ENCODE measurements at places on chromosomes 5 and 9.

- DNase-seq: no peak
Observed at GRCh38 chr5:107563959-107564544, 106.7 kb downstream of the EFNA5 start.

DNA sequence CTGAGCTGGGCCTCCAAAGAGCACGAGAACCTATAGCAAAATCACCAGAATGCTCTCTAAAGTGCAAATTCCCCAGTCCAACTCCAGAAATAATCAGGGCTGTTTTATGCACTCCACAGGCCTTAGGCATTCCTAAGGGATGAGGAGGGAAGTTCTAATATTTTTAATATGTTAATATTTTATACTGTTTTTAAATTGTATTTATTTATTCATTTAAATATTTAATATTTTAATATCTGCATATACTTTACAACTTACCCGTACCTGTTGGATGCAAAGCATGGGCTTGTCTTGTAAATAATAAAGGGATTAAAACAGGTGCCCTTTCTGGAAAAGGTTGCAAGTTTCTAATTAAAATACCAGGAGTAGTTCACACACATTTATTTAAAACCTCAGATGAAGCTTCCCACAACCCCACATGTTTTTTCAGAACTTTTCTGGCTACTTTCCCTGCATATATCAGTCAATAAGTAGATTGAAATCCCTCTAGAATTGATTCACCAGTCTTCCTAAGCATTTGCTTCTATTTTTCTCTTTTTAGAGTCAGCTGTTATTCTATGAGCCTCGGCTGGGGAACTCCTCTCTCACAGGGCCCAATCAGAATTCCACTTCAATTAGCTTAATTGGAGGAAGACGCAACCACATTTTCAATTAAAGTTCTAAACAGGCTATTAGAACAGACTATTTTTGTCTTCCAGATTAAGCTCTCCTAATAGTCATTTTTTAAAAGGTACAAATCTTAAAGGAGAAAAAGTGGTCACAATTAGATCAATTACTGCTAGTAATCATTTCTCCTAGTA, 140.8 kb downstream of the CDH6 start:
- no peak for DNase-seq

DNA sequence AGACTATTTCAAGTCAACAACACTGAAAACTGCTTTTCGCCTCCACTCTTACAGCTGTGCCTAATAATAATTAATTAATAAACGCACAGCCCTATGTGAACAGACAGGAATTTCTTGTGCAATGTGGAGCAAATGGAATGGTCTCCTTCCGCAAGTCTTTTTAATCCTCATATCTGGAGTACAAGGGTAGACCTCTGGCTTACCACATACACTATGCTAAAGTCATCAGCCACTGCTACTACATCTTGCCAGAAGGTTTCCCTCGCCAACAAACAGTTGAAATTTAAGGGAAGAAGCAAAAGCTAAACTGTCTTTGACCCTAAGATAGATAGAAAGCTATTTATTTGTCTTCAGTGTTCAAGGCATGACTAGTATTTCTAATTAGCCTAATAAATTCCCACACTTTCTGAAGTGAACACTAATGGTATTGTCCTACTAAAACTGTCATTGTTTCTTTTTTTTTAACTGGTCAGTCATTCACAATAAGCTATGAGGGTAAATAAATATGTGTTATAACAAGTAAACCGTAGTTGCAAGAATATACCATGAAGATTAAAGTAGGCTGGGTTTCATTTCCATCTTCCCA, 63.9 kb downstream of the GOLPH3 start:
- DNase-seq: no peak

DNA sequence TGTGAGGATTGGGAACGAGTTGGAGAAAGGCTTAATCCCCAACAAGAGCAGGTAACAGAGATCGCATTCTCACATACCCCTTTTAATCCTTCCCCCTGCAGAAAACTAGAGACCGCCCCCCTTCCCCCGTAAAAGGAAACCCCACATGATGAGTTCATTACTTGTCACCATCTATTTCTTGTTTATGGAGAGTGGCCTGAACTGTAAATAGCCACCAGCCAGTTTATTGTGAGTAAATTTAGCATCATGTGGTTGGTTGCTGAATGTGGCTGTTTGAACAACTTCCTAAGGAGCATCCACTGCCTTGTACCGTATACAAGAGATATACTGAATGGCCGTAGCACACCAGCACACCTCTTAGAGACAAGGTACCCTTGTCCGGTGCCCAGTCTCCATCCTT, 62.1 kb downstream of the TJP2 start:
- DNase-seq: no peak

DNA sequence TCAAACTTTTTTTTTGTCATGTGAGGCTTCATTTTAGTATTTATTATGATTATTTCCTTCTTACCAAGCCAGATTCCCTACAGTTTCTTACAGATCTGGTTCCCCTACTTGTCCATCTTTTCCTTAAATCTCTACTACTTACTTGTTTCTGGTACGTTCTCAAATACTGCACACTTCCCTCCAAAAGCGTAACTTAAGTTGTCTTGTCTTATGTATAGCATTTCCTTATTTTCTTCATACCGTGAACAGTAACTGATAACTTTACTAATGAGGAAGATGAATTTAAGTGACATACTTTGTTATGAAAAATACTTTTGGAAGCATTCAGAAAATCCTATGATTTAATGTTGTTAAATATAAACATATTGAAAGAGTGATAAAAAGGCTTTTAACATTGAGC, 67.3 kb downstream of the PARP8 start:
- DNase-seq: no peak

DNA sequence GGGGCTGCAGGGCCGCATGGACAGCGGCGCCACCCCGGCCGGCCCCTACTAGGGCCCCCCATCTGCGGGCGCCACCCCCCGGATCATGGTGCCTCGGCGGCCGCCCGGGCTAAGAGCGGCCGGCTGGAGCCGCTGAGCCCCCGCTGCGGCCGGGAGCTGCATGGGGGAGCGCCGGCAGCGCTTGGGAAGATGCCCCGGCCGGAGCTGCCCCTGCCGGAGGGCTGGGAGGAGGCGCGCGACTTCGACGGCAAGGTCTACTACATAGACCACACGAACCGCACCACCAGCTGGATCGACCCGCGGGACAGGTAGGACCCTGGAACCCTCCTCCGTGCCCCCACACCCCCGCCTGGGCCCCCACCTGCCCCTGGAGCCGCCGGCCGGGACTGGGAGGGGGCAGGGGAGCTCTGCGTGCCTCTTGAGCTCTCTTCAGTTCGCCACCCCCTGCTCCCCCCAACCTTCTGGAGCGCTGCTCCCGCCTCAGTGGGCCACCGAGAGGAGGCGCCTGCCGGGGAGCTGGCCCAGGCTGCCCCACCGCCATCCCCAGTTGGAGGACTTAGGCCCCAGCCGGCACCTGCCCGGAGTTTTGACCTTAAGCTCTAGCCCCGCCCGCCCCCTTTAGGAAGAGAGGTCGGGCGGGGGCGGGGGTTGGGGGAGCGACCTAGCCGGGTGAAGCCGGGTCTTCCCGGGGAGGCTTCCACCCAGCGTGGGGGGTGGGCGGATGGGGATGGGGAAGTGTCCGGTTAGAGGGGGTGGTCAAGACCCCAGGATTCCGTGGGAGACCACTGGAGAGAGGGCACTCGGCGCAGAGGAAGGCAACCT, 730 bp downstream of the WWC1 start:
- DNase-seq: no peak

- no peak for DNase-seq
Observed at GRCh38 chr9:125807079-125807478, 59.9 kb downstream of the PBX3 start.

DNA sequence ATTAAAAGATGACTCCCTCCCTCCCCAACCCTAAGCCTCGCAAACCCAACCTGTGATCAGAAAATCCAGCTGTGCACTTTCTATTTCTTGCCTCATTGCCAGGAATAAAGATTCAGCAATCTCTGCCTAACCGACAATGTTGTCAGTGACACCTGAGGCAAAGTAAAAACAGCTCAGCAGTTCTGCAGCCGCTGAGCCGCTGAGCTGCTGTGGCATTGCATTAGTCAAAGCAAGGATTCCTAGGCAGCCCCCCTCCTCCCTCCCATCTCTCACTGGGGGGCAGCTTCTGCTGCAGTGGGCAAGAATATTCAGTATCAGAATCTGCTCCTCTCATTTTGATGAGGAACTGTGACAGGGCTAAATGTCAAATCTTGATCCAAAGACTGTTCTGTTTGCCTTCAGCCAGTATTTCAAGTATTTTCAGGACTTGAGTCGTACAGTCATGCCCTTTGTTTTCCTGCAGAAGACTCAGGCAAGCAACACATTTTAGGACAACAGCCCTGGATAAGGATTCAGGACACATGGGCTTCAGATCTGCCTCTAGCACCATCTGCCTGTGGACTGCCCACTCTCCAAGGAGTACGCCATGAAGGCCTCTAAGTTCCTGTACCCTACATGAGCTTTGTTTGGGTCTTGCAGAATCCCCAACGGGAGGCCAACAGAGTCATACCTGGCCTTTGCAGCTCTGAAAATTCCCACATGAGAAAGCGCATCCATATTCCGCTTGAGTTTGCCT, 41.1 kb upstream of the DAP start:
- DNase-seq: no peak

- no peak for DNase-seq
Observed at GRCh38 chr5:177372910-177373309, 11.3 kb upstream of the SLC34A1 start.

- DNase-seq: no peak
Observed at GRCh38 chr5:144191531-144191930, 20.9 kb downstream of the KCTD16 start.

GRCh38 chr9:90870621-90871326, 69.2 kb downstream of the SYK start:
- DNase-seq: peak; percentile 4

DNA sequence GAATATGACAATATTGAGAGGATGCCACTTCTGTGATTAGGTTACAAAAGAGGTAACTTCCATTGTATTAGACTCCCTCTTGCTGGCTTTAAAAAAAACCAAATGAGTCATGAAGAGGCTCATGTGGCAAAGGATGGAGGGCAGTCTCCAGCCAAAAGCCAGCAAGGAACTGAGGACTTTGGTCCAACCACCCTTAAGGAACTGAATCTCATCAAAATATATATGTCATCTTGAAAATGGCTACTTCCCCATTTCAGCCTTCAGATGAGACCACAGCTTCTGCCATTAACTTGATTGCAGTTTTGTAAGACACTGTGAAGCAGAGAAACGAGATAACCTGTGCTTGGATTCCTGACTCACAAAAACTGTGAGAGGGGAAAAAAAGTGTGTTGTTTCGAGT, 15.5 kb upstream of the TRIM32 start:
- no peak for DNase-seq

DNA sequence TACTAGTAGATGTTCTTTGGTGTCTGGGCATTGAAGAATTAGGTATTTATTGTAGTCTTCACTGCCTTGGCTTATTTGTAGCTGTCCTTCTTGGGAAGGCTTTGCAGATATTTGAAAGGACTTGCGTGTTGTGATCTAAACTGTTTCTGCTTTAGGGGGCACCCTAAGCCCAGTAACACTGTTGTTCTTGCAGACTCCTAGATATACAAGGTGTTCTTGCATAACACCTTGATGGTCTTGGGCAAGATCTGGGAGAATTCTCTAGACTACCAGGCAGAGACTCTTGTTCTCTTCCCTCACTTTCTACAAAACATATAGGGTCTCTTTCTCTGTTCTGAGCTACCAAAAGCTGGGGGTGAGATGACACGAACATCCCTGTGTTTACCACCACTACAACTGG, 179.1 kb downstream of the FAM170A start:
- no peak for DNase-seq

DNA sequence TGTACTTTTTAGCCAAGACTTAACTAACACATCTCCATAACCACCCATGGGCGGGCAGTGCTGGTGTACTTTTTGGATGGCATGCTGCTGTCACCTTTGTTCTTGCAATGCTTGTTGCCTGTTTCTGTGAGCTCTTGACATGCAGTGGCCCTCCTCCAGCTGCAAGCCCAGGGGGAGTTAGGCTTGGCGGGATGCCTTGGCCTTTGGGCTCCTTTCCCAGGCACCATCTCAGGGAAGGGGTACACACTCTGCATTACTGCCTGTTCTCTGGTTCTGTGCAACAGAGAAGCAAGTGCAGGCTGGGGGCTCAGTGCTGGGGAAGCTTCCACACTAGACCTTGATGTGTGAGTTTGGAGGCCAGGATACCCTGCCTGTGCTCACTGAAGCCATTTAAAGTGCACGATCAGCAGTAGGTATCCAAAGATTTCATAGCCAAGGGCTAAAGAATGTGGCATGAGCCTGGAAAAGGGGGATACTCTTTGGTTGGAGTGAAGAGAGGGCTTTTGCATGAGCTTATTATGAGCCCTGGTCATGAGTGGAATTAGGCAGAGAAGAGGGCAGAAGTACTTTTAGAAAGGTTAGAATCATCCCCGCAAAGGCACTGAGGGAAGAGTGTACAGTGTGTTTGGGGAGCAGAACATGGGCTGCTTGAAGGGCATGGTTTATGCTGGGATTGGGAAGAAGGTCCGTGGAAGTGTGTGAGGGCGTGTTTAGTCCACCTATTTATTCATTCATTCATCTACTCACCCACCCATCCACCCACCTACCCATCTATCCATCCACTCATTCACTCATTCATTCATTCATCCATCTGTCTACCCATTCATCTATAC, 22.5 kb downstream of the PSAT1 start:
- DNase-seq: no peak

GRCh38 chr5:120476063-120476462, 12.0 kb downstream of the PRR16 start:
- no peak for DNase-seq

DNA sequence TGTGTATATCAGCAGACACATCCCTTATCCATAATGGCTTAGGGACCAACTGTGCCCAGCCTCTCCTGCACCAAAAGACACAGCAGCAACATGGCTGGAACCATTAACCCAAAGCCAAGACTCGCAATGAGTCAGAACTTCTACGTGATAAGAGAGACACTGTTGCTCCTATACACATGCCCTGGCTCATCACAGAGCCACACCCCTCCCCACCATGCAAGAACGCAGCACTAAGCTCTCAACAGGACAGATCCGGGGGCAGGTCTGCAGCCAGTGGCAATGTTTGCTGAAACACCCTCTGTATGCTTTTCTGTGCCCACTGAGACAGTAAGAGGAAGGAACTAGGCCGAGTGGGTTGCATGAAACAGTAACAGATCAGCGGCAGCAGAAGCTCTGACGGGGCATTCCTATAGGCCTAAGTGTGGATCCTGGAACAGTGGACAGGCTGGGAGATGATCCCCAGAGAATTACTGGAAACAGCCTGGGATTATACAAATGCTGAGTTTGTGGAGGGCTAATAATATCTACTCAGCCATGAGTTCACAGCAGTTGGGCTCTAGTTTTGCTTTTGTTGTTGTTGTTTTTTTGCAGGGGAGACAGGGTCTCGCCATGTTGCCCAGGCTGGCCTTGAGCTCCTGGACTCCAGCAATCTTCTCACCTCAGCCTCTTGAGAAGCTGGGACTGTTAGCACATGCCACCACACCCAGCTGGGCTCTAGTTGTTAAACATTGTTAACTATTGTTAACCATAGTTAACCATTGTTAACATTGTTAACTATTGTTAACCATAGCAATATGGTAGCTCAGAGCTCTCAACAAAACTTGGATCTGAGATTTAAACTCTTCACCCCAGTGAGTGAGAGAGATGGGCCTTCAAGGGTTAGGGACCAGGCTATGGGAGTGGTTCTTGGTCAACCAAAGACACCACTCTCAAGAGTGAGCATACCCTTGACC, 41.0 kb downstream of the B4GALT1 start:
- no peak for DNase-seq

DNA sequence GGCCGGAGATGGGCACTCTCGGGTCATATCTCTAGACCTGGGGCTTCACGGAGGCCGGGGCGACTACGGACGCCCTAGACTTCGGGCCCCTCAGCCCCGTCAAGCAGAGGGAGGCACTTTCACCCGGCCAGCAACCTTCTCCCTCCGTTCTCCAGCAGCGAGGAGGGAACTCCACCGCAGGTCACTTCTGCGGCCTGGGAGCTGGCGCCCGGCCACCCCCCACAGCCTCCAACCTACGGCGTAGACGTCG, 201 bp downstream of the DOLK start:
- no peak for DNase-seq
